ENCODE measurements at places on chromosomes 5 and 9.

DNA sequence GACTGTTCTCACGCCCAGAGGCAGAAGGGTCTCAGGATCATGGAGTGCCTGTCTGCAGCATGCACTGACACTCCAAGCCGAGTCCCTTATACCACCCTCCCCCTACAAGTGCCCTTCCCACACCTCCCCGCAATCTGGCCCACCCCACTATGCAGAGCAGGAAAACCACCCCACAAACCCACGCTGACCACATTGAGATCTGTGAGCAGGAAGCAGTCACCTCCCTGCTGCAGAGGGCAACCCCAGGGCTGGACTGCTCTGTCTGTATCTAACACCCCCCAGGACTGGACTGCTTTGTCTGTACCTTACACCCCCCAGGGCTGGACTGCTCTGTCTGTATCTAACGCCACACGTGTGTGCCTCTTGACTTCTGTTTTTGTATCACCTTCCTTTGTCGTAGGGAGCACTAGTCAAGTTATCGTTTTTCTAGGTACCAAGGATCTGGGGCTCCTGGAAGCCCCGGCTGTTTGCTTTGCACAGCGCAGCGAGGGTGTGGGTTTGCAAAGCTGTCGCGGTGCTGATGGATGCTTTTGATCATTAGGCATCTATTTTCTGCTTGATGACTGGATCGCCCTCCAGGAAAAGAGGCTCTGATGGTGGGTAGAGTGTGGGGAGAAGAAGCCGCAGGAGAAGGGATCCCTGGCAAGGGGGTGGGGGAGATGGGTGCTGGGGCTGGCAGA, 21.5 kb downstream of the OLFM1 start:
- H3K27ac ChIP-seq, result no peak overlapping the region
- no peaks in the 10 kb centered on the region for H3K4me1 ChIP-seq
- no peak overlapping the region for H3K4me3 ChIP-seq
- peaks cover 30% of the 10 kb centered on the region for H3K27me3 ChIP-seq
- H3K36me3 ChIP-seq, result no peaks in the 10 kb centered on the region

DNA sequence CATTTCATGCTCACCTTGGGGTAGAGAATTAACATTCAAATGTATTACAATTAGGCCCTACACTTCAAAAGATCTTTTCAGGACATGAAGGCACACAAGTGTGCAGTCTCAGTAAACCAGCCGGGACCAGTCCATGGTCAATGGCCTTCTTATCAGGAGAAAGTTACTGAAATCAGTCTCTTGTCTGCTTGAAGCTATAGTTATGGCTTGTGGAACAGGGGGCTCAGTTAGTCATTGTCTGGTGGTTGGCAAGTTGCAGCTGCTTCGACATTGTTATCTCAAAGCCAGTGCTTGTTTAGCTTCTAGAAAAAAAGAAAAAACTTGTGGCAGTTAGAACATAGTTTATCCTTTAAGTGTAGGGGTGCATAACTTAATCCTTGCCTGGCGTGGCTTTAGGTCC, 213.1 kb upstream of the ACO1 start:
- H3K27me3 ChIP-seq, result no peaks in the 10 kb centered on the region
- no peaks in the 10 kb centered on the region for H3K36me3 ChIP-seq
- no peak for DNase-seq
- no peaks in the 10 kb centered on the region for H3K4me1 ChIP-seq
- H3K27ac ChIP-seq, result no peak overlapping the region

DNA sequence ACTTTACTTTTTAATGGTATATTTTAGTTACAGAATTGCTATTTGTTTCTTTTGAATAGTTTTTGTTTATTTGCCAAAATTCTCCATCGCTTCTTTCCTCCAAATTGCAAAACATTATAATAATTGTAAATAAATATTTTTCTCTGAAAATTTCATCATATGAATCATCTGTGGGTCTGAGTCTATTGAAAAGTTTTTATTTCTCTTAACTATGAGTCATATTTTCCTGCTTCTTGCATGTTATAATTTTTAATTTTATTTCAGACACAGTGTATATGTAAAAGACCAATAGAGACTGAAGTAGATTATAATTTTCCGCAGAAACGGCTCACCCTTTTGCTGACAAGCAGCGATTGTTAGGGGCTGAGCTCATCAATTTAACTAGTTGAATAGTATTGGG, 279.1 kb upstream of the IL12B start:
- peaks cover 28% of the 10 kb centered on the region for H3K4me1 ChIP-seq
- no peak for DNase-seq
- no peak overlapping the region for H3K27ac ChIP-seq
- no peak overlapping the region for H3K4me3 ChIP-seq
- H3K27me3 ChIP-seq, result no peaks in the 10 kb centered on the region
- H3K36me3 ChIP-seq, result no peaks in the 10 kb centered on the region

- no peaks in the 10 kb centered on the region for H3K4me1 ChIP-seq
- no peaks in the 10 kb centered on the region for H3K27me3 ChIP-seq
- no peak overlapping the region for H3K27ac ChIP-seq
- H3K36me3 ChIP-seq, result no peaks in the 10 kb centered on the region
- DNase-seq, result no peak
Observed at GRCh38 chr5:173458828-173459609, 130.8 kb upstream of the STC2 start.

DNA sequence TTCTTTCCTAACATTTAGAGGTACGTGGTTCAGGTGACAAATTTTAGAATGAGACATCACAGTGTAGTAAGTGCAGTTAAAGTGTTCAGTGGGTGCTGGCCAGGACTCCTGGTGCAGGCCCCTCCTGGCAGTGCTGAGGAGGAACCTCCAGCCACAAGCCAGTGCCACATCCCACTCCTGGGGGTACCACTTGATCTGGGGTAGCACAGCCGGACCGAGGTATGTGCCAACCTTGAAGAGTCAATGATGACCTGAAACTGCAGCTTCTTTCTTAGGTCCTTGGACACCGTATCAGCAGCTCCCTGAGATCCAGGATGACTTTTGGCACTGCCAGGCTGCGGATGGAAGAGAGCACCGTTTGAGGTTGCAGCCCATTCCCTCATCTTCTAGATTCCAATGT, 310.4 kb upstream of the IRX4 start:
- H3K27ac ChIP-seq, result no peak overlapping the region
- H3K36me3 ChIP-seq, result no peaks in the 10 kb centered on the region
- H3K4me1 ChIP-seq, result no peaks in the 10 kb centered on the region
- peaks cover 6% of the 10 kb centered on the region for H3K27me3 ChIP-seq
- DNase-seq, result no peak
- no peak overlapping the region for H3K4me3 ChIP-seq

- H3K27me3 ChIP-seq, result no peaks in the 10 kb centered on the region
- DNase-seq, result no peak
- no peak overlapping the region for H3K4me3 ChIP-seq
- peak overlapping the region; percentile 24 for H3K27ac ChIP-seq
- H3K36me3 ChIP-seq, result no peaks in the 10 kb centered on the region
- no peaks in the 10 kb centered on the region for H3K4me1 ChIP-seq
Observed at GRCh38 chr9:128715436-128715750, 8.5 kb downstream of the ZDHHC12 start.

- H3K27me3 ChIP-seq, result no peaks in the 10 kb centered on the region
- H3K27ac ChIP-seq, result no peak overlapping the region
- peaks cover 14% of the 10 kb centered on the region for H3K4me1 ChIP-seq
- DNase-seq, result no peak
Observed at GRCh38 chr5:172809774-172810173, 24.3 kb upstream of the ERGIC1 start.

- H3K27me3 ChIP-seq, result peaks cover 47% of the 10 kb centered on the region
- peaks cover 11% of the 10 kb centered on the region for H3K4me1 ChIP-seq
- H3K36me3 ChIP-seq, result no peaks in the 10 kb centered on the region
- no peak within 1 kb of the TSS for H3K27ac ChIP-seq
Observed at GRCh38 chr5:140042643-140043507, at the start of gene NRG2. TSS of gene NRG2 (minus strand) at chr5:140043299.

GRCh38 chr9:20442461-20443319, 179.6 kb downstream of the MLLT3 start:
- H3K27ac ChIP-seq, result peak overlapping the region; percentile 9
- DNase-seq, result no peak
- H3K36me3 ChIP-seq, result peaks cover 8% of the 10 kb centered on the region

DNA sequence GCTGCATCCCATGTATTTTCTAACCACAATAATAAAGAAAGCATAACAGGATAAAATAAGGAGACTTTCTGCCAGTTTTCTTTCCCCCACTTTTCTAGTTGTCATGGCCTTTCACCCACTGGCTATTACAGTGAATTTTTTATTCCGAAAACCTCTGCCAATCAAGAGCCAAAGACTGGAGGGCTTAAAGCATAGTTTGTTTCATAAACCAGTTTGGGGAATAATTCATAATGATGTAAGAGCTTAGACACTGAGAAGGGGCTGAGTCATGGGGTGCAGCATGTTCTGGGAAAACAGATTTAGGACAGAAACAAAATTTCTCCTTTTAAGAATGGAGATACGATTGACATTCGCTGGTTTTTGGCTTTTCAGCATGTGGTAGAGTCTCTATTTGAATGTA, 4.4 kb upstream of the GLIPR2 start:
- H3K4me3 ChIP-seq, result no peak overlapping the region
- no peaks in the 10 kb centered on the region for H3K27me3 ChIP-seq
- H3K36me3 ChIP-seq, result no peaks in the 10 kb centered on the region
- no peak overlapping the region for H3K27ac ChIP-seq
- peaks cover 15% of the 10 kb centered on the region for H3K4me1 ChIP-seq

DNA sequence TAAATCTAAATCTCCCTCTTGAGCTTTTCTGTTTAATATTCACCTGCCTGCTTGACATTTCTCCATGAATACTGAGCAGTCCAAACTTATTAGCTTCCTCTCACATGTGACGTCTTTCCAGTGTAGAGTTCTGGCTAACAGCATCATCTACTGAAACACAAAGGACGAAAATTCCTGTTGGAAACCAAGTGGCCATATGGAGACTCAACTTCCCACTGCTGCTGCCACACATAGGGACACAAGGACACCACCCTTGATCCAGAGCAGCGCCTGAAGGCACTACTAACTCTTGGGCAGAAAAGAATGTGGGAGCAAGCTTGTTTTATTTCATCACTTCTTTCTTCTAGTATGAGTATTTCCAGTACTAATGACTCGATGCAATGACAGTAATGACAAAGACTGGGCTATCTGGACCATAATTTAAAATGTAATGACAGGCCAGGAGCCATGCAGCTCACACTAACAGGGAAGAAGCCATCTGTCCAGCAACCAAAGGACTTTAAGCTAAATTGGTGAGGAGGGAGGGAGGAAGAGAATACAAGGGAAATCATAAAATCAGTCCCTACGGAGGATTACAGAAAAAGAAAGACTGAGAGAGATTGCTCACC, 19.2 kb downstream of the RNF130 start:
- no peak overlapping the region for H3K27ac ChIP-seq
- DNase-seq, result no peak
- peaks cover 14% of the 10 kb centered on the region for H3K4me1 ChIP-seq
- H3K27me3 ChIP-seq, result no peaks in the 10 kb centered on the region
- H3K4me3 ChIP-seq, result no peak overlapping the region
- no peaks in the 10 kb centered on the region for H3K36me3 ChIP-seq

- H3K4me3 ChIP-seq, result no peak overlapping the region
- H3K36me3 ChIP-seq, result no peaks in the 10 kb centered on the region
- H3K4me1 ChIP-seq, result no peaks in the 10 kb centered on the region
- no peak overlapping the region for H3K27ac ChIP-seq
- DNase-seq, result no peak
Observed at GRCh38 chr9:86809759-86810367, 137.4 kb downstream of the GAS1 start.

DNA sequence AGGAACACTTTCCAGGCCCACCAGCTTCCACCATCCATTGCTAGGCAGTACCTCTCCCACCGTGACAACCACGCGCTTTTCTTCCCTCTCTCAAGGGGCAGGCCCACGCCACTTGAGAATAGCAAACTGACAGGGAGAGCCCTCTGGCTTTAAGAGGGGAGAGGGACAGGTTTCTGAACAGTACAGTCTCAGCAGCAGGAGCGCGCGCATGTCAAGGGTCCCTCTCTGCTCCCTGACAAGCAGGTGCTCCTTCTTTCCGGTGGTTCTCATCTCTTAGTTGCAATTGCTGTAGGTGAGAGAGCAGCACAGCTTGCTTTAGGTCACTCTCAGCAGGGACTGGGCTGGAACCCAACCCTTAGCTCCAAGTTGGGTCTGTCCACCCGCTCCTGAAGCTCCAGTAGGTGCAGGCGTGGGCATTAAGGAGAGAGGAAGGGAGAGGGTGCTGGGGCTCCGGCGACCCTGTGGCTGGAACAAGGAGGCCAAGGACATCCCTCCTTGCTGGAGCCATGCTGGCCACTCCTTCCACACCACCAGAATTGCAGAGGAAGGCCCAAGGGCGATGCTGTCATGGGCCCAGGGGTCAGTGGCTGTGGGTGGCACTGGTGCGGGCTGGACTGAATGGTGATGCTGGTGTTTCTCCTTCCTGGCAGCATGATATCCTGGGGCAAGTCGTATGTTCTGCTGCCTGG, 9.0 kb upstream of the PHF2 start:
- H3K4me3 ChIP-seq, result peak overlapping the region; percentile 90
- peaks cover 26% of the 10 kb centered on the region for H3K4me1 ChIP-seq
- peak overlapping the region; percentile 92 for H3K27ac ChIP-seq
- DNase-seq, result peak; percentile 27
- H3K36me3 ChIP-seq, result peaks cover 12% of the 10 kb centered on the region

DNA sequence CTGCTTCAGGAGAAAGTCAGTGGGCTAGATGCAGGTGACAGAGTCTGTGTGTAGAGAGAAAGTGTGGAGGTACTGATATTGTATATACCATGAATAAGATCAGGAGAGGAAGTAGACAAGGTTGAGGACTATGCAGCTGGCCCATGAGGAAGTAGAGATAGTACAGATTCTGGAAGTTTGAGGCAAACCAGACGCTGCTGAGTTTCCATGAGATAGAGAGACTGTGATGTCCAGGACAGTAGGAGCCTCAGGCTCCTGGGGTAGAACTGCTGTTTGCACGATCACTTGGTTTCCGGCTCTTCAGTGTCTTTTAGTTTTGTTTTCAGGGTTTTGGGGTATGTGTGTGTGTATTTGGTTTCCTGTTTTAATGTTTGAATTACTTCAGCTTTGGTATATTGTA, 13.6 kb downstream of the OTULINL start:
- peak; percentile 51 for DNase-seq
- H3K27me3 ChIP-seq, result no peaks in the 10 kb centered on the region
- peak overlapping the region; percentile 90 for H3K27ac ChIP-seq
- peaks cover 84% of the 10 kb centered on the region for H3K4me1 ChIP-seq

DNA sequence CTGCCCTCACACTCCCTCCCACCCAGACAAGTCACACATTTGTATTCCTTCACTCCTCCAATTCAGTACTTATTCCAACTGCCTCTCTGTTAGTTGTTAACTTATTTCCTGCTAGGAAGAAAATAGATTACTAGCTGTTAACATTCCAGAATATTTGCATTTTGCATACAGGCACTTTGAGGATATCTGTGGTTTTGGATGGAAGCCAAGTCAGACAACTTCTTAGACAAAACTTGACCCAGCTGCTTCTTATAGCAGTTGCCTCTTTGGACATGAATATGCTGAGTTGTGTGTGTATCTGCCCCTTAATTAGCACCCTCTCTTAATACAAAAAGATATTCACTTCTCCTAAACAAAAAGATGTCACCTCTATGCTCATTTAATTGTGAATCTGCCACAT, 1280.6 kb upstream of the ACO1 start:
- no peaks in the 10 kb centered on the region for H3K36me3 ChIP-seq
- H3K4me3 ChIP-seq, result no peak overlapping the region
- H3K27ac ChIP-seq, result no peak overlapping the region
- no peaks in the 10 kb centered on the region for H3K4me1 ChIP-seq
- no peak for DNase-seq
- no peaks in the 10 kb centered on the region for H3K27me3 ChIP-seq
